NCI-H2171 (cell line): ENCODE measurements at places on chromosomes 3 and 15.

DNA sequence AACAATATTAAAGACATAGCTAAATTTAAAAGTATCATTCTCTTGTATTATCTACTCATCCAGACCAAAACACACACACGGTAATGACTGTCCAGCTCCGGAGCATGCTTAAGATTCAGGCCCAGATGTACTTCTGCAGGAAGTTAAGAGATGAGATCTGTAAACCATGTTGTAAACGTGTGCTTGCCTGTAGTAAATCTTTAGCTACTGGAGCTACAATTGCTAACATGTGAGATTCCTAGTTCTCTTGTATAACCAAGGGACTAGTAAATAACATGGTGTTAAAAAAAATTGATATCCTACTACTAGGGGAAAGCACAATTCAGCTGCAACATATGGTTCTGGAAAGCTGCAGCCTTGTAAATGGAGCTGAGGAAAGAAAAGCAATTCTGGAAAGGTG is 651.7 kb upstream of the CCDC54 start:
- DNase-seq: no peak

- DNase-seq: no peak
These were observed 33.2 kb downstream of the TPRG1 start for GRCh38 chr3:189204937-189205336.

DNA sequence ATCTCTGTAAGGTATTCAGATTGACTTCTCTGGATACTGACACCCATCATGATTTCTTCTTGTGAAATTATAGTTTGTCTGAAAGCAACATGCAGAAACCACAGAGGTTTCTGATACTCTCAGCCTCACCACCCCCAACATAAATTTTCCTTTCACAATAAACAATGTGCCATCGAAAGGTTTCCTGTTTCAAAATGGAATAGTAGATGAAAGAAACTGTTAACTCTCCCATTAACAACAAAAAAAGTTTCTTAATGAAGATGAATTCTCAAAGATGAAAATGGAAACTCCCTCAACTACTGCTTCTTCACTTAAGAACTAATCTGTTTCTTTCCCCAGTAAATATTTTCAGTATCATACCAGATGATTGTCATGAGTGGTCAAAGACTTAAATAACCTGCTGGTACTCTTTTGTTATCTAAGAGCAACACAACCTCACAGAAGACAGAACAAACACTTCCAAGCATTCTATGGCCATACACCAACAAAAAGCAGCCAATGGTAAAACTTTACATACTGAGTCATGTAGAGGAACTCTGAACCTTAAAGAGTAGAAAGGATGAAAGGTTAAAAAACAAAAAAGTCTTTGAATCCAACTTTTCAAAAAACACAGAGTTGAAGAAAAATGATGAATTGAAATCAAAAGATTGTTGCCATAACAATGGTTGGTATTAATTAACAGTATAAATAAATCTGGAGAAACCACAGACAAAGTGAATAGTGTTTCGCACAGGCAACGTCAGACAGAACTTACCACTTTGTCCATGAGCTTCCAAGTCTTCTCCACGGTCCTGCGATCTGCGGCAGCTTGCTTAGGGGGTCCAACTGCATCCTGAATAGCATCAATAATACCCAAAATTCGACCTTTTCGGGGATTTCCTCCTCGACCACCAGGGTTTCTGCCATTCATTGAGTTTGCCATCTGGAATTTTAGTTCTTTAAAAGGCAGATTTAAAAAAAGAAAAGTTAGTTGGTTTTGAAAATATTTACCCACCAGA is 1.9 kb downstream of the CBLB start:
- no peak for DNase-seq

- DNase-seq: no peak
These were observed 61.3 kb downstream of the PRTG start for GRCh38 chr15:55681631-55682030.

- no peak for DNase-seq
These were observed 39.4 kb upstream of the CD47 start for GRCh38 chr3:108130236-108130635.

DNA sequence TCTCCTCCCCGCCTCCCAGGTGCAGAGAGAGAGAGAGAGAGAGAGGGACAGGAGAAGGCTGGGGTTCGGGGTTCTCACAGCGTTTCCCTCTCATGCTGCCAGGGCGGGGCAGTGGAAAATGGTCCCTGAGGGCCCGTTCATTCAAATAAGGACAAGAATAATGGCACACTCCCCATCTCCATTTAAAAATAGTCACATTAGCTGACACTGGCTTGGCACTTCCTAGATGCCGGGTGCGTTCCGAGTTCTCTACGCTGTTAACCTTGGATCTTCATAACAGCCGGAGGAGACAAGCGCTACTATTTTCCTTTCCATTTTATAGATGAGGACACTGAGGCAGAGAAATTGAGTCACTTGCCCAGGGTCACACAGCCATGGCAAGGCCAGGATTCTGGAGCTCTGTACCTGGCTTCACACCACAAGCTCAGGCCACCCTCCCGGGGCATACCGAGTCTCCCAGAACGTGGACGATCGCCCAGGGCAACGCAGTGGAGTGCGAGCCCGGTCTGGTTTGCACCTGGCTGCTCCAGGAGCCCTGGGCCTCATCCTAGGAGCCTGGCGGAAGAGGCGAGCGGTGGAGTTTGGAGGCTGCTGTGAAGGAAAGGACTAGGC is 608 bp upstream of the SLC6A6 start:
- no peak for DNase-seq

DNA sequence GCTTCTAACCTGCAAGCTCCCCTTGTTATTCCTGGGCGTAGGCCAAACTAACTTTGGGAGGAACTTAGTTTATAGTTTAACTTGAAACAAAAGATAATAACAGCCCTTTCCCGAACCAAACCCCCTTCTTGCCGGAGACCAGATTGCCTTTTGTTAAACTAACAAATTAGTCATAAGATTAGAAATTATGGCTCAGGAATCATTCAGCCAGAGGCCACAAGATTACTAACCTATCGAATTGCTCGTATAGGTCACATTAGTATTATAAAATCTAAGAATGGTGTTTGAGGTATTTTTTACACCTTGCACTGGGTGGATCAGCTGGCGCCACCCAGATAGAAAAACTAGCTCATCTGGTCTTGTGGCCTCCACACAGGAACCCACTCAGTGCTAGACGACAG is 65.3 kb upstream of the RAP2B start:
- DNase-seq: no peak

DNA sequence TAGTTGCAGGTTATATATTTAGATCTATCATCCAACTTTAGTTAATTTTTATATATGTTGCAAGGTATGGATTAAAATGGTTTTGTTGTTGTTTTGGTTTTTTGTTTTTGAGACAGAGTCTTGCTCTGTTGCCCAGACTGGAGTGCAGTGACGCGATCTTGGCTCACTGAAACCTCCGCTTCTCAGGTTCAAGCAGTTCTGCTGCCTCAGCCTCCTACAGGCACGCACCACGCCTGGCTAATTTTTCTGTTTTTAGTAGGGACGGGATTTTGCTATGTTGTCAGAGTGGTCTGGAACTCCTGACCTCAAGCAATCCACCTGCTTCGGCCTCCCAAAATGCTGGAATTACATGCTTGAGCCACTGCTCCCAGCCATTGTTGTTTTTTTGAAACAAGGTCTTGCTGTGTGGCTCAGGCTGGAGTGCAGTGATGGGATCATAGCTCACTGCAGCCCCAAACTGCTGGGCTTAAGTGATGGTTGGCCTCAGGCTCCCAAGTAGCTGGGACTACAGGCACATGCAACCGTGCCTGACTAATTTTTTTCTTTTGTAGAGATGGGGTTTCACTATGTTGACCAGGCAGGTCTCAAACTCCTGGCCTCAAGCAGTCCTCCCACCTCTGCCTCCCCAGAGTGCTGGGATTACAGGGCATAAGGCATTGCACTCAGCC is 92.0 kb downstream of the ZNF609 start:
- DNase-seq: no peak

DNA sequence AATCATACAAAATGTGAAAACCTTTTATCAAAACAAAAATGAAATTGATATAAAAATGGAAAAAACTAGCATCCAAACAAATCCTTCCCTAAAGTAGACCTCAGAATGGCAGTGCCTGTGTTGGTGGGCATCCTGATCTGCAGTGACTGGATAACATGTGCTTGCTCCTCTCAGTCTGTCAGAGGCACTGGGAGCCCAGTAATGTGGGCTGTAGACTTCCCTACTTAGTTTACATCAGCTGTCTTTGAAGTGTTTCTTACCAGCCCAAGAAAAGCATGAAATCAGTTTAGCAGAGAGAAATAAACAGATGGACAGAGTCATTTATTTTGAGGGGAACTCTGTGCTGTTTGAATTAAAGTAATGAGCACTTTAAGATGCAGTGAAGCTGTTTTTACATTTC is 37.8 kb upstream of the RORA start:
- no peak for DNase-seq

DNA sequence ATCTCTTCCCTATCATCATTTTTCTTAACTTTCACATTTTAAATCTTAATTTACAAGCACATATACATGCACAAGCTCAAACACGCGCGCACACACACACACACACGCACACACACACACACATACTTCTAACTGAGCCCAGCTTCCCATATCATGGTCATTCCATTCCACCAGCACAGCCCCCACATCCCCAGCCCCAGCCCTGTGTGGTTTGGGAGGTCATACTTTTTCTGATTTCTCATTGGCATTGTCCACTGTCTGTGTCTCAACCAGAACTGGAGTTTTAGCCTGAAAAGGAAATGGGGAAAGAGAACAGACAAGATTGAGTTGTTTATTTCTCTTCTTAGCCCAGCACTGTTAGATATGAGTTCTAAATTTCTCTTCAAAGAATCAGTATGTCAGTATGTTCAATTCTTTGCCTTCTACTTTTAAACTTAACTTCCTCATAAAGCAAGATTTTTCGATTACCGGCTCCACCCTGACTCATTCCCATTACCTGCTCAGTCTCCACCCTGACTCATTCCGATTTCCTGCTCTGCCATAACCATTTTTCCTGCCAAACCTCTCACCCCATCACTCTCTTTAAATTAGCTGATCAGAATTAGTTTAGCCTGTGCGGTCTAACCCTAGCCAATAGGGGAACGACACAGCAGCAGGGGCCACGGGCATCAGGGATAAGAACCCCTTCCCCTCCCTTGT is 6.4 kb downstream of the IQCF1 start:
- DNase-seq: no peak

DNA sequence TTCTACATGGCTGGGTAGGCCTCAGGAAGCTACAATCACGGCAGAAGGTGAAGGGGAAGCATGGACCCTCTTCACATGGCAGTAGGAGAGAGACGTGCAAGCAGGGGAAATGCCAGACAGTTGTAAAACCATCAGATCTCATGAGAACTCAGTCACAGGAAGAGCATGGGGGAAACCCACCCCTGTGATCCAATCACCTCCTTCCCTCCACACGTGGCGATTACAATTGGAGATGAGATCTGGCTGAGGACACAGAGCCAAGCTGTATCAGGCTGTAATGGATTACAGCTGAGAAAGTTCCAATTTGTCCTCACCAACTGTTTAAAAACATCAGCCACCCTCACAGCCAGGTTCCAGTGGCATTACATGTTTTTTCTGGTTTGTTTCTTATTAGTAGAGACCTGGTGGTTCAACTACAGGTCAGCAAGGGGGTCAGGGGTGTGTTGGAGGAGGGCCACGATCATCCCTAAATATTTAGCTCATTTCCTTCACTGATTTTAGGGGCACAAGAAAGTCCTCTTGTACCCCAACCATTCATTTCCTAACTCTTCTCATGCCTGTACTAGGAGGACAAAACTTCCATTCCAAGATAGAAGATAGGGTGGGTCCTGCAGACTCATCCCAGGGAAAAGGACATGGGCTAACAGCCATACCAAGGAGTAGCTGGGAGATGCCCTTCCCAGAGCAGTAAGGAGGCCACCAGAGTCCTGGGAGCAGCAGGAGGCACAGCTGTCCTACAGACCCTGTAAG is 54.4 kb downstream of the ANXA2 start:
- no peak for DNase-seq

GRCh38 chr15:77393471-77393840 is 26.4 kb downstream of the PEAK1 start:
- DNase-seq: no peak

- DNase-seq: no peak
These were observed 29.0 kb downstream of the VIPR1 start for GRCh38 chr3:42531470-42531869.

GRCh38 chr3:51715231-51715976 is 8.5 kb downstream of the GRM2 start:
- no peak for DNase-seq

DNA sequence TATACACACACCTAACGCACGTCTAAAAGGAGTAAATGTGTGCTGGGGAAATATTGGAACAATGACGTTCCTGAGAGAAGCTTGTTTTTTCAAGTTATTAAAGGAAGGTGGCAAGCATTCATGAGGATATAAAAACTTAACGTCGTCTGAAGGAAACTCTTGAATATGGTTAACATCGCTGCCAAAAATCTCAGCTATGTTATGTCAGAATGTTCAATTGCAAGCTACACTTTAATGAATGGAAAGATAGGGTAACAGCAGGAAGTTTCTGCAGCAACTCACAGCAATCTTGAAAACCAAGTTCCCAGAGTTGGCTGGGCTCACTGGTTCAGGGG is 54.3 kb upstream of the MEF2A start:
- no peak for DNase-seq

GRCh38 chr15:52421029-52421428 is 107.7 kb downstream of the MYO5A start:
- no peak for DNase-seq

DNA sequence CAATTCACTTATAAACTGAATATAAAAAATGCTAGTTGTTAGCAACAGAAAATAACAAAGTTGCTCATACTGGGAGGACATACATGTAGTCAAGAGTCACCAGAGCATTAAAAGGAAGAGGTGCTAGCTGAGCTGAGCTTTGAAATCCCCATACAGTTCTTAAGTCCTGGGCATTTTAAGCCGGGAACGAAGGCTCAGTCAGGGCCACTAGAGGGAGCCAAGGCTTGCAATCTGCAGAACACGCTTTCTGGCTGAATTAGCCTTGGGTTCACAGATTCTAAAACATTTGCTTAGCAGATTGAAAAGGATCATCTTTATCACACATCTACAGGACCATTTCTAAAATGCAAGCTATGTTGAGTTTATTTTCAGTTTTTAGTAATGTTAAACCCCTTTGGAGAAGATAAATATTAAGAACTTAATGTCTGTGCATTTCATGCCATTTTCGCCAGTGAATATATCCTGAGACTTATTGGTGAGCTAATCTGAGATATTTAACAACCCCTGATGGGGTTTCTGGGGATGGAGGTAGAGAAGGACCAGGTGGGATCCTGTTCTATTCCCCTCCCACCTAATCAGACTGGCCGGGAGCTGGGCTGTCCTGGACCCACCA is 26.3 kb upstream of the MNS1 start:
- DNase-seq: peak; percentile 79

GRCh38 chr3:74456166-74456565 is 158.3 kb downstream of the CNTN3 start:
- DNase-seq: no peak

- DNase-seq: no peak
These were observed 230.6 kb upstream of the CNTN3 start for GRCh38 chr3:74845081-74845480.

GRCh38 chr3:99945328-99945995 is 127.8 kb downstream of the CMSS1 start:
- DNase-seq: no peak

DNA sequence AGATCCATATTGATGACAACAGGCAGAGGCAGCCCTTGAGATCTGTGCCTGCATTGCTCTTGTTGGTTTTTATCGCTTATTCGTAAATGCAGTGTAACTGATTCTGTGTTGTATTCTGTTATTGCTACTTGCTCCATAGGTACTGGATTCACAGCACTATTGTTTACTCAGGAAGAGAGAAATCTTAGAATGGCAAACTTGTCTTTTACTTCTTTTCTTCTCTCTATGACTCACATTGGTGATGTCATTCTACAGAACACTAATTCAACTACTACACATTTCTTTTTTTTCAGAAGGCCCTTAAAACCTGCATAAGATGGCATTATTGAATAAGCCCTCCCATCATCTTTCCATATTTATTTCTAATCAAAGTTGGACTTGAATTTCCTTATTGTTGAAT is 201.0 kb upstream of the GBE1 start:
- DNase-seq: no peak
